Daoy (cell line): ENCODE measurements at places on chromosomes 2 and 18. TPM values are rescaled to one million over a fixed set of nuclear protein-coding genes. Genes with fewer than 3 reads are reported as not detected.

GRCh38 chr18:5721924-5722323, 173.4 kb downstream of the TMEM200C start:
- no peak for DNase-seq

GRCh38 chr2:238644095-238645081, 203.5 kb upstream of the TWIST2 start:
- DNase-seq, result peak; percentile 65

- no peak for DNase-seq
Measured at GRCh38 chr2:140851258-140851981, 1279.4 kb downstream of the LRP1B start.

GRCh38 chr18:32042337-32042736, 23.7 kb downstream of the RNF125 start:
- DNase-seq, result no peak

RGPD5 gene
- total RNA-seq, result 5.7 and 10.2 TPM in 2 replicates

ABCG5 gene
- total RNA-seq, result not detected in 2 replicates

NLRC4 gene
- total RNA-seq, result not detected in 2 replicates

MOGAT1 gene
- total RNA-seq, result not detected in 2 replicates

SP140 gene
- 0.11 TPM in 1 of 2 replicates, not detected in the other for total RNA-seq
